Skin of body (tissue), 3 donors: ENCODE measurements at places on chromosomes 11 and 22. TPM values are rescaled to one million over a fixed set of nuclear protein-coding genes. Genes with fewer than 3 reads are reported as not detected.

OTOG gene
- total RNA-seq: under 0.01 TPM

APOL5 gene
- total RNA-seq: 0.69 TPM

PGA5 gene
- 0.39 TPM for total RNA-seq

MCHR1 gene
- 0.39 TPM for total RNA-seq

ANGPTL5 gene
- 0.39 TPM for total RNA-seq

SPI1 gene
- 7.5 TPM for total RNA-seq

GAS2L1 gene
- total RNA-seq: 5.7 TPM

KDELR3 gene
- total RNA-seq: 24.0 TPM

KRTAP5-9 gene
- not detected for total RNA-seq

OR6T1 gene
- not detected for total RNA-seq

SDHD gene
- 124 TPM for total RNA-seq

MS4A2 gene
- total RNA-seq: 11.1 TPM

CHRM1 gene
- 0.69 TPM for total RNA-seq

NPAT gene
- 17.5 TPM for total RNA-seq

CRYBB3 gene
- total RNA-seq: not detected

SCGB1A1 gene
- total RNA-seq: not detected

GALR3 gene
- not detected for total RNA-seq

SLC25A45 gene
- total RNA-seq: 4.6 TPM

SAA4 gene
- not detected for total RNA-seq

OR56A4 gene
- not detected for total RNA-seq

MRGPRE gene
- not detected for total RNA-seq

MADD gene
- total RNA-seq: 28.8 TPM

C22orf31 gene
- 0.20 TPM for total RNA-seq

CEP57 gene
- total RNA-seq: 57.0 TPM

BTG4 gene
- total RNA-seq: not detected

LUZP2 gene
- 4.6 TPM for total RNA-seq

APOL3 gene
- total RNA-seq: 6.8 TPM

ST14 gene
- total RNA-seq: 18.3 TPM

RAB39A gene
- total RNA-seq: 0.79 TPM

FXYD6 gene
- total RNA-seq: 30.3 TPM

ZNF280B gene
- 0.59 TPM for total RNA-seq

ARHGEF12 gene
- total RNA-seq: 129 TPM

TEX12 gene
- 0.20 TPM for total RNA-seq

KRTAP5-8 gene
- total RNA-seq: 2.5 TPM

OR52I1 gene
- total RNA-seq: not detected

TSSK2 gene
- not detected for total RNA-seq

SEPTIN3 gene
- 1.9 TPM for total RNA-seq

YPEL4 gene
- total RNA-seq: 1.1 TPM

OR5F1 gene
- total RNA-seq: not detected

AQP11 gene
- total RNA-seq: 1.1 TPM

RIMBP3B gene
- 0.10 TPM for total RNA-seq
